ENCODE measurements at places on chromosomes 2 and 18. TPM values are rescaled to one million over a fixed set of nuclear protein-coding genes. Genes with fewer than 3 reads are reported as not detected.

Gene UGT1A3
- not detected for total RNA-seq

Gene DAPL1
- not detected for total RNA-seq

Gene HNRNPLL
- 57.1 TPM for total RNA-seq

Gene RAD51AP2
- under 0.01 TPM for total RNA-seq

Gene IL1A
- 48.6 TPM for total RNA-seq

Gene SP110
- total RNA-seq = 20.6 TPM

Gene MGAT4A
- 0.22 TPM for total RNA-seq

Gene AQP12B
- total RNA-seq = not detected

Gene ICOS
- not detected for total RNA-seq

Gene ASB18
- not detected for total RNA-seq

Gene RAX
- not detected for total RNA-seq

Gene NT5DC4
- total RNA-seq = not detected

Gene DLX2
- 0.29 TPM for total RNA-seq

Gene STON1
- 20.1 TPM for total RNA-seq

Gene FAHD2B
- total RNA-seq = 3.7 TPM

Gene PDE1A
- total RNA-seq = not detected

Gene GREB1L
- 0.44 TPM for total RNA-seq

Gene CCL20
- total RNA-seq = 1.1 TPM

Gene UGT1A4
- not detected for total RNA-seq

Gene CPLX4
- not detected for total RNA-seq

Gene EFR3B
- 0.57 TPM for total RNA-seq

Gene ACOXL
- total RNA-seq = not detected

Gene SCN3A
- not detected for total RNA-seq

Gene ASXL3
- 0.14 TPM for total RNA-seq

Data from placental pericyte (primary cell).